ENCODE measurements at places on chromosomes 16 and 17.

DNA sequence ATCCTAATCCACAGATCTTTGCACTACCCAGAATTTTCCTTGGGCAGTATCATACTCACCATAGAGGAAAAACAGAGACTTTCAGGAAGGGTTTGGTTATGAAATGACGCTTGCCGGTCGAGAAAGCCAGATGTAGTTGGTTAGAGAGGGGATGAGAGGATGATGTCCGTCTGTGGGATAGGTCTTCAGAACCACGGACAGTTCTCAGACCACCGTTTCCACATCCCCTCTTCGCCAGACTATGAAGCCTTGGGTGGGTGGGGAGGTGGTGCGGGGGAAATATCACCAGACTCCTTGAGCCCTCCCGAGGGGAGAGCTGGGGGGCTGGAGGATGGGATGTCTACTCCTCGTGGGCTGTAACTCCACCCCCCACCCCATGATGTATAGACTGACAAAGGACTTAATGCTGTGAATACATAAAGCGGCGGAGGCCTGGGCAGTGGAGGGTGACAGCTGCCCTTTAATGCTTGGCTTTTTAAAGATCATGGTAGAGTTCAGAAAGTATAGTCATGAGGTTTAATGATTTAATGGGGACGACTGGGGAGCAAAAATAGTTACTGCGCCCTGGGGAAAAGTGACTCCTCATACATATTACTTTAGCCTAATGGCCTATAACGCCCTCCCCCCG, 96.6 kb downstream of the MRM1 start:
- DNase-seq: no peak

- DNase-seq: no peak
These were observed 120.7 kb downstream of the GAS7 start for GRCh38 chr17:10077561-10078299.

GRCh38 chr17:44779211-44780025, 20.6 kb downstream of the ADAM11 start:
- DNase-seq: peak; percentile 70

DNA sequence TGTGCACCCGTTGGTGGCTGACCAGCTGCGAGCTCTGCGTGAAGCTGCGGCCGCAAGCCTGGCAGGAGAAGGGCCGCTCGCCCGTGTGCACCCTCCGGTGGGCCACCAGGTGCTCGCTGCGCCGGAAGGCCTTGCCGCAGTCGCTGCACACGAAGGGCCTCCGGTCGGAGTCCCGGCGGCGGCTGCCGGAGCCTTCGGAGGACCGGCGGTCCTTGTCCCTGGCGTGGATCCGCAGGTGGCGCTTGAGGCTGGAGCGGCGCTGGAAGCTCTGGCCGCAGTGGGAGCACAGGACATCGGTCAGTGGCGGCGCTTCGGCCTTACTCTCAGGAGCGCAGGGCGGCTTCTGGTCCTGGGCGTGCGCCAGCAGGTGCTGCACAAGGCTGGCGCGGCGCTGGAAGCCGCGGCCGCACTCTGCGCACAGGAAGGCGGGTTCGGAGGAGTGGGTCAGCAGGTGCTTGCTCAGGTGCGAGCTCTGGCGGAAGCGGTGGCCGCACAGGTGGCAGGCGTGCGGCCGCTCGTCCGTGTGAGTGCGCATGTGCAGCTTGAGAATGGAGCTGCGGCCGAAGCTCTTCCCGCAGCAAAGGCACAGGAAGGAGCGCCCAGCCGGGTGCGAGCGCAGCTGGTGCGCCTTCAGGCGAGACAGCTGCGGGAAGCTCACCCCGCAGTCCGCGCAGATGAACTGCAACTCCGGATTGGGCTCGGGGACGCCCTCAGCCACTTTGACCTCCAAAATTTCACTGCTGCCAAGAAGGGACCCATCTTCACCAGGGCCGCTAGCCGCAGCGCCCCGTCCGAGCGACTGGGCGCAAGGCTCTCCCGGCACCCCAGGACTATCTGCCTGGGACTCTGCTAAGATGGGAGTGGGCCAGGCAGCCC, 9.1 kb downstream of the ZSCAN10 start:
- no peak for DNase-seq

- no peak for DNase-seq
These were observed 23.8 kb downstream of the LITAFD start for GRCh38 chr16:8905795-8906591.

DNA sequence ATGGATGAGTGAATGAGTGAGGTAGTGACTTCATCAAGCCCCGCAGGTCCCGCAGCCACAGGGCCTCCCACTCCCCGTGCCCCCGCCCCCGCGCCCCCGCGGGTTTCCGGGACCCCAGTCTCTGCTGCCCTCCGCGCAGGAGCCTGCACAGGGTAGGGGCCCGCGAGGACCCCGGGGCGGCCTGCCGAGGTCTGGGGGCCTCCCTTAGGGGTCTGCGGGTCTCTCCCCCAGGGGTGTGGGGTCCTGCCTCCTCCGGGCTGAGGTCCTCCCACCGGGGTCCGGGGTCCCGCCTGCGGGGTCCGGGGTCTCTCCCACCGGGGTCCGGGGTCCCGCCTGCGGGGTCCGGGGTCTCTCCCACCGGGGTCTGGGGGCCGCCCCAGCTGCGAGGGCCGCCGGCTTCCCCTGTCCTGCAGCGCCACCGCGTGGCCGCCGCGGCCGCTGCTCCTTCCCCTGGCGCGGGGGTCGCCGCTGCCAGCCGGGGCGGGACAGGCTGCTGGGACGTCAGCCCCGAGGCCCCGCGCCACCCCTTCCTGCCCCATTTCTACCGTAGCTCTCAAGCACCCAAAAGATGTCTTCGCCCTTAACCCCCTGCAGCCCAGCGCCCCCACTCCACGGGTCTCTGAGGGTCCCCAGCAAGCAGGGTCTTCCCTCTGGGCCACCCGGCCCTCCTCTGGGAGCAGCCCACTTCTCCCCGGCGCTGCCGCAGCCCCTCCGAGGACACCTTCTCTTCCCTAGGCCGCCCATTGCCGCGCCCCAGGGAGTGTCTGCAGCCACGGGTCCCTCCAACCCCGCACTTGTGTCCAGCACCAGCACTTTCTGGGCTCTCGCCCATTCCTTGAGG, 10.4 kb upstream of the CHMP6 start:
- no peak for DNase-seq

DNA sequence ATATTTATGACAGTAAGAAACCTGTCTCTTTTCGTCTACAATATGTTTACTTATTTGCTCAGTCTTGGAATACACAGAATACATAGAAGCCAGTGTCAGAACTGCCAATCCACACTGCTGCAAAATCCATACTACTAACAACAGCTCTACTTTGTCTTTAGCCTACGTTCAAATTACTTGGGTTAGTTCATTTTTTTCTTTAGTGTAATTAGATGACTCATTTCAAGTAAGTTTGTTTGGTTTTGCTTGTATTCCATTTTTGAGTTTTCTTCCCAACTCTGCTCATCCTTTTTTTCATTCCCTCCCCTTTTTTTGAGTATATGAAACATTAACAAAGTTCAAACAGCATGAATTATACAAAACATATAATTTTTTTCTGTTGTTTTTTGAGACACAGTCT, 16.9 kb downstream of the CMC2 start:
- DNase-seq: no peak

DNA sequence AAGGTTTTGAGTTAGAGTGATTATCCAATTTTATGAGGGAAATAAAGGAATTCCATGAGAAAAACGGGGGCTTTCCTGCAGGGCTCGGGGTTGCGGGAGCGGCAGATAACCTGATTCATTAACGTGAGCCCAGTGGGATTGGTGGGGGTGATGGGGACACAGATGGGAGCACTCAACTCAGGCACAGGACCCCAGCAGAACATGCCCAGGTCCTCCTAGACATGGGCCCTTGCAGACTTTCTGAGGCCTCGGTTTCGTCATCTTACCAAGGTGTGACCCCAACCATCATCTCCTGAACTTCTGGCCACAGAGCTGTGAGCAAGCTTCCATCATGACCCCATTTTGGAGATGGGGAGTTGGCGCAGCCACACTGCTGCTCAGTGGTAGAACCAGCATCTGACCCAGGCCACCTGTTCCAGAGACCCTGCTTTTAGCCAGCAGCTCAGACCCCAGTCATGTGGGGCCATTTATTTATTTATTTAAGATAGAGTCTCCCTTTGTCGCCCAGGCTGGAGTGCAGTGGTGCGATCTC, 22.3 kb downstream of the CARHSP1 start:
- DNase-seq: no peak

Data from stimulated activated CD8-positive, alpha-beta memory T cell treated with anti-CD3 and anti-CD28 coated beads, Interleukin-4, amount 100 ng/mL, for 24 hours (primary cell).